ENCODE measurements at places on chromosomes 13 and 19.

- DNase-seq = no peak
Measured at GRCh38 chr13:37753776-37754175, 115.8 kb downstream of the TRPC4 start.

DNA sequence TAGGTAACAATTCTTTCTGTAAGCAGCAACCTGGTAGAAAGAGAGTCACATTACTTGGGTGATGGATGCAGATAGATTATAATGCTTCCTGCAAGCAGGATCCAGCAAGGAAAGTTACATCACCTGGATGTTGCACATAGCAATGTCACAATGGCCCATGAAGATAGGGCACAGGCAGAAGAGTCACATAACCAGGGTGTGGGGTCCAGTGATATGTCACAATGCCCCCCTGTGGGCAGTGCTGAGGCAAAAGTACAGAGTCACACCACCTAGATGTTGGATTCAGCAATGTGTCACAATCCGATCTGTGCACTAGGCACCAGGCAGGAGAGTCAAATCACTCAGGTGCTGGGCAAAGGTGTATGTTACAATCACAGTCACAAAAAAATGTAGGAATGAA, 4.0 kb upstream of the ZNF43 start:
- DNase-seq = no peak

DNA sequence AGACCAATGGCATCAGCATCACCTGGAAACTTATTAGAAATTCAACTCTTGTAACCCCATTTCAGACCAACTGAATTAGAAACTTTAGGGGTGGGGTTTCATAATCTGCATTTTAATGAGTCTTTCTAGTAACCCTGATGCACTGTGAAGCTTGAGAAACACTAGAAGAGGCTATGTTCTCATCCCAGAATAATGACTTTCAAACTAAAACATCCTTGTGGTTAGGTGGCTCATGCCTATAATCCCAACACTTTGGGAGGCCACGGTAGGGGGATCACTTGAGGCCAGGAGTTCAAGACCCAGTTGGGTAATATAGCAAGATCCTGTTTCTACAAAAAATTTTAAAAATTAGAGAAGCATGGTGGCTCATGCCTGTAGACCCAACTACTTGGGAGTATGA, 402.4 kb downstream of the DLEU7 start:
- no peak for DNase-seq

DNA sequence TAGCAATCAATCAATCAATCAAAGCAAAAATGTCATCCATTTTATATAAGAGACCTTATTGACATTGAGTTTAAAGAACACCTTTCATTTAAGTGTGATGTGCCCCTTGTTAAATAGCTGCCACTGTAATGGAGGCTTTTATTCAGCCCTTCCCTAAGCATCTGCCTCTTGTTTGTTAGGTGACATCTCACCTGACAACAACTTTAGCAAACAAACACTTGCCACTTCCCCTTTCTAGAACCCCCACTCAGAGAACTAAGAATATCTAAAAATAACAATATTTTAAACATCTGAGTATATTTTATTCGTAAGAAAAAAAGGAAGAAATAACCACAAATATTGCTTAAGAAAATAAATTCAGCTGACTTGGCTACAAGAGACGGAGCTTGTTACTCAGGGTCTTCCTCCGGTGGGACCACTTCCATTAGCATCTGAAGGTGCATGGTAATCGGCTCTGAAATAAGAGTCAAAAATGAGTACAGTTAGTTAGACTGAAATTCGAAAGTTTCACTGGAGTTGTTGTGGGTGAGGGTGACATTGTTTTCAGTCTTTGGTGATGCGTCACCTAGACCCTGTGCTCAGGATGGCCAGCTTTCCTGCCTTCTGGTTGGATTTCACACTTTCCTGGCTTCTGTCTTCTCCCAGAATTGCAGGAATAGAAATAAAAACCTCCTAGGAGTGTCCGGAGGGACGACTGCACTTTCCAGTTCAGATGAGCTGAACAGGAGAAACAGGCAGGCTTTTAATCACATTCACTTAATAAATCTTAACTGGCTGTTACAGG, 39.1 kb downstream of the SLC7A9 start:
- DNase-seq = no peak

- DNase-seq = peak; percentile 28
Measured at GRCh38 chr13:32783067-32783466, 196.8 kb downstream of the PDS5B start.

DNA sequence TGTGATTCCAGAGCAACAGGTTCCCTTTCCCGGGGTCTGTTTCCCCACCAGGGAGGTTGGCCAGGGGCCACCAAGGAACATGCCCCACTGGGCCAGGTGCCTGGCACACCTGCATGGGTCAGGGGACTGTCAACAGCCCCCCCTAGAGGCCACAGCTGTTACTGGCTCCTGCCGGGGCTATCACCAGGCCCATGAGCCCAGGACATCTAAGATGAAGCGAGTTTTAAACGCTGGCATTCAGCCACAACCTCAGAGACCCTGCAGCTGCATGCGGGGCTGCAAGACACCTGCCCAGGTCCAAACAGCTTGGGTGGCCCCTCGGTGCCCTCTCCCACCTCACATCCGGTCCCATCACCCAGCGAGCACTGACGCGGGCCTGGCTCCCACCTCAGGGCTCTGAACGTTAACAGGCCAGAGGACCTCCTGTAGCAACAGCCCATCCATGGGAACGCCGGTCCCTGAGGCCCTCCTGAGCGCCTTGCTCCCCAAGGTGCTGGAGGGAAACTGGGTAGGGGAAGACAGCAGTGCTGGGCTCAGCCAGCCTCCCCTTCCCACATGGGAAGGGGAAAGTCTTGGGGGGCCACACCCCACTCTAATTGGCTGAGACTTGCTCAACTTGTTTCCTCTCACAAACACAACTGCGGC, 12.0 kb downstream of the KHSRP start:
- DNase-seq = no peak

- no peak for DNase-seq
Measured at GRCh38 chr19:23876261-23876660, 38.4 kb upstream of the ZNF726 start.

DNA sequence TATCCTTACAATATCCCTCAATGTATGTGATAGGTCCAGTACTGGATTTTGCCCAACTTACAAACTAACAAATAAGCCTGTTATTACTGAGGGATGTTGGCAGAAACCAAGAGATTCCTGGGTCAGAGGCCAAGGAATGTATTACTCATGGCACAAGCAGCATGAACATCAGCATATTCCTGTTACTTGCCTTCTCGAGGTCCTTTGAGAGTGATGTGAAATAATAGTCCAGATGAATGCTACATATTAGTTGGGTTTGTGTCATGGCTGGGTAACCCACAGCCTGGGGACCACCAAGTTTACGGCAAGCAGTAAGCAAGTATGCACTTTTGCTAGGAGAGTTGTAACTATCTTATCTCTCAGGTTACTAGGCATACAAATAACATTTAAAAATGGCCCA, 384.5 kb upstream of the GPC6 start:
- no peak for DNase-seq

DNA sequence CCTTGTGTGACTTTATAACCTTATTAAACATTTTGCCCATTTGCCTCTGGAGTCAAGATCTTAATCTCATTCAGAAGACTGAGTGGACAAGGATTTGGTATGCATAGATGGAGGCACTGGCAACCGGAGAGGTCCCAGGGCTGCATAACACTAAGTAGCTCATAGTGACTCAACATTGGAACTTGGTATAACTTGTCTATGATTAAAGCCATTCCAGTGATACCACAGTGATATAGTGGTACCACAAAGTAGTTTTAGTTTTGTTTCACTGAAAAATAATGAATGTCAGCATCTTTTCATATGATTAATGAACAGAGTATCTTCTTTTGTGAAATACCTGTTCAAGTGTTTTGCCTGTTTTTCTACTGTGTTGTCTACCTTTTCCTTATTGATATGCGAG, 26.4 kb downstream of the CDK8 start:
- no peak for DNase-seq

DNA sequence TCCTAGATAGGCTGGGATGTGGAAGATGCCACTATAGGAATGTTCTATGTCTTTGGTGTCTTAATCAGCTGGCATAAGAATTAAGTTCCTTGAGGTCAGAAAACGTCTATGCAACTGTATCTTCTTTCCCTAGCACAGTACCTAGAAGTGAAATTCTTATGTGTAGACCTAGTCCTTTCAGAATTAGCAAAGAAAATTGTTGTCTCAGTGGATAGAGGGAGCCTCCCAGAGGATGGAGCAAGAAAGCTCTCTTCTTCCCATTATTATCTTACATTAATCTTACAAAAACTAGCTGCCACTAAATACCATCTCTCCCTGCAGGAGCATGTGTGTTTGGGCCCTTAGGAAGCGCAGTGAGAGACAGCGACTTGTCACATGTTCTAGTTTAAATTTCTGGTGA, 11.6 kb downstream of the CLDN10 start:
- DNase-seq = no peak

DNA sequence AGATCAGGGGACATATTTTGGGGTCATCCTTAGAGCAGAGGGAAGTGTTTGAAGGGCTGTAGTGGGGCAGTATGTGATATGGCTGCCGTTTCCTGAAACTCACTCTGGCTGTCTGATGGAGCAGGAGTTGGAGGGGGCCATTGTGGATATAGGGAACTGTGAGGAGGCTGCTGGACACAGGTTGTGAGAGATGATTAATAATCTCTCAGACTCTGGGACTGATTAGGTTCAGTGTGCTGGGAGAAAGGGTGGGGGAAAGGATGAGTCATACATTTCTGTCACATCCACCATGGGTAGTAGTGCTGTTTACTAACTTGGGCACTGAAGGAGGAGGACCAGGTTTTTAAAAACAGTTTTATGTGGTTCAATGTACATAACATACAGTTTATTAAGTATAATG, 4.8 kb downstream of the B3GLCT start:
- peak; percentile 16 for DNase-seq

- no peak for DNase-seq
Measured at GRCh38 chr13:80121038-80121437, 219.9 kb downstream of the SPRY2 start.

DNA sequence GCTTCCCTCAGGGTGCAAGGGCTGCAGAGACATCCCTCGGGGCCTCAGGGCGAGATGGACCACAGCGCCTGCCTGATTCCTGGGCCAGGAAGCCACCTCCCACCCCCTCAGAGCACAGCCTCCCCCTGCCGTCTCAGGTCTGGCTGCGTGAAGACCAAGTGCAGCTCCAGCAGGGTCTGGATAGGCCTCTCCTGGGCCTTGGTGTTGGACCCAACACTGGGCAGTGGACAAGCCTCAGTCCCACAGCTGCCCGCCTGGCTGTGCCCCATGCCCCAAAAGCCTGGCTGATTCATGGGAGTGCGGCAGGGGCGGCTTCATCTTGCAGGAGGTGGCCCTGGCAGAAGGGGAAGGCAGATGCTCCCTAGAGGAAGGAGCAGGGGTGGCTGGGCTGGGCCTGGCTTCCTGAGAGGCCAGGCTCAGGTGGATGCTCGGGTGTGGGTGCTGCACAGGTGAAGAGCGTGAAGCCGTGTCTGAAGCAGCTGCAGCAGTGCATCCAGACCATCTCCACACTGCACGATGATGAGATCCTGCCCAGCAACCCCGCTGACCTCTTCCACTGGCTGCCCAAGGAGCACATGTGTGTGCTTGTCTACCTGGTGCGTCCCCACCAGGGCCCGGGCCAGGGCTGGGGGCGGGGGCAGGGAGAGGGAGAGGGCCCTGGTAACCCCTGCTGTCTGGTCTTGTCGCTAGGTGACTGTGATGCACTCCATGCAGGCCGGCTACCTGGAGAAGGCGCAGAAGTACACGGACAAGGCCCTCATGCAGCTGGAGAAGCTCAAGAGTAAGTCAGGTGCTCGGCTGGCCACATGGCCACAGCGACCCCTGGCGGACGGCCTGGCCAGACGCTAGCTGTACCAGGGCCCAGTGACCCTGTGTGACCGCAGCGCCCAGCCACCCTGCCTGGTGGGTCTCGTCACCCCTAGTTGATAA, 21.7 kb downstream of the MAU2 start:
- no peak for DNase-seq

DNA sequence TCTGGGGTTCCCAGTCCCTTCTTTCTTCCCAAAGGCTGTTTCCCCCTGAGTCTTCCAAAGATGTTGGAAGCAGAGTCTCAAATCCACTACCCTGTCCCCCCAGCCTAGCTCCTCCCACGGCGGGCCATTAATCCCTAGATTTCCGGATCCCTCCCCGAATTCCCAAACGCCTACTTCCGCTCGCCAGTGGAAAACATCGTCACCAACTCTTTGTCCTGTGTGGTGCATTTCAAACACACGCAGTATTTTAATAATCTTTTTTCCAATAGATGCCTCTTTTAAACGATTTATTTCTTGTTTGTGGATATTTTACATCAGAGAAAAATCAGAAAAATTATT, 610 bp downstream of the ZNF791 start:
- DNase-seq = no peak

DNA sequence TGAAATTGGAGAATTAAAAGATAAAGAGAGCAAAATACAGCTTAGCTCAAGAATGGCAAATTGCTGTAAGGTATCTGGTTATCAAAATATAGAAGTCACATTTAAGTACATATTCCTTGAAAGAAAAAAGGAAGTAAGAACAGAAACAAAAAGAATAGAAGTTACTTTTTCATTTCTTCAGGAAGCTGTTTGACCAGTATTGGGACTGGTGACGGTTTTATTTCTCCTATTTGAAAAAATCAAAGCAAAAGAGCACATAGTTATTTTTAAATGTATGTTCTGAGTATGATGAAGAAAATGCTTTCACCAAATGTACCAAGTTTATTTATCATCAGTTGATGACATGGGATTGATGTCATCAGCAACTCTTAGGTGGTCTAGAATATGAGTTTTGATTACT, 83.1 kb upstream of the OXGR1 start:
- DNase-seq = no peak

DNA sequence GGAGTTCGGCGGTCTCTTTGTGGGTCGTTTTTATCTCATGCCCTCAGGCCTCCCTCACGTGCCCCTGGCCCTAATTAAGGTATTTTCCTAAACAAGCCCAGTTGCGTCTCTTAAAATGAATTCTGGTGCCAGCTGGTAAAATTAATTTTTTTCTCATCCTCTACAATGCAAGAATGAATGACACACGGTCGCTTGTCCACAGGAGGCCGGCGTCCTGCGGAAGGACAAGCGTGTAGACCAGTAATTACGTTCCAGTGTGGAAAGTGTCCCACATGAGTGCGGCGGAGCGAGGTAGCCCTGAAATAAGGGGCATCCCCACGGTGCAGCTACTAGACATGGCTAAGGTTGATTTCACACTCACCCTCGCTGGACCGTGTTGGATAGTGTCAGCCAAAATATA, 34.5 kb upstream of the NDUFS7 start:
- DNase-seq = no peak

All from T-helper 2 cell treated with Interferon-gamma antibody and Interleukin-4, amounts not matched to agents 5 μg/mL and 100 μg/mL, for 36 hours (primary cell).